ENCODE measurements at places on chromosomes 6 and 20.

DNA sequence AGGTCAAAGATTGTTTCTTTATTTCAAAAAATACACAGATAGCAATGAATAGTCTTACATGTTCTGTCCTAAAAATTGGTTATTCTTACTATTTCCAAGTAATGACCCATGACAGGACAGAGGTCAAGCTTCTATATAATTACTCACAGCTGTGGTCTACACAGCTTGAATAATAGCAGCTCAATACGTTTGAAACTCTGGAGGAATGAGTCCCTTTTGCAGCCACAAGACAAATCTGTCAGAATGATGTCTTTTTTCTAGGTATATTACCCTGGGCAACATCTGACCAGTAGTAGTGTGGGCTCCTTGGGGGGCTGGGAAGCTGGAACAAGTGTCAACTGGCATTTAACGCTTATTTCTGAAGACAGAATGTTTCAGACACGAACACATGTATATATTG, 84.9 kb upstream of the HTR1B start:
- no peak for DNase-seq

DNA sequence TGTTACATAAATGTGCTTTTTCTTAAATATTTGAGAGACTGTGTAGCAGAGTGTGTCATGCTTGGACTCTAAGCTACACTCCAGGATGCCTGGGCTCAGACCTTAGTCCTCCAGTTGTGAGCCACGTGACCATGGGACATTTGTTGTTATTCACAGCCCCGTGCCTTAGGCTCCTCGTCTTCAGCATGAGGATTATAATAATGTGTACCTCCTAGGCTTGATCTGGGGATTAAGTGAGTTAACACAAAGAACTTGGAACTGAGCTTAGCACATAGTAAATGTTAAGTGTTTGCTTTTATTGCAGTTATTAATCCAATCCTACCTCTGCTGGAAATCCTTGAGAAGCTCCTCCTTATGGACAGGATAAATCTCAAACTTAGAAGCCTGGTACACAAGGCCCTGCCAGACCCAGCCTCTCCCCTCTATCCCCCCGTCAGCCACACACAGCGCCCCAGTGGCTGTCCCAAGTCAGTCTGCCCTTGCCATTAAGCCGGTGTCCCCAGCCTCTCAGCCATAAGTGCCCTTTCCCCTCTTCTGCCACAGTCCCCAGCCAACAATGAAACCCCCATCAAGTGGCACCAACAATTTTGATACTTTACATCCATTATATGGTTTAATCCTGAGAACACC, 177.5 kb downstream of the TMEM242 start:
- no peak for DNase-seq

GRCh38 chr6:7628479-7628878, 38.5 kb downstream of the SNRNP48 start:
- no peak for DNase-seq

DNA sequence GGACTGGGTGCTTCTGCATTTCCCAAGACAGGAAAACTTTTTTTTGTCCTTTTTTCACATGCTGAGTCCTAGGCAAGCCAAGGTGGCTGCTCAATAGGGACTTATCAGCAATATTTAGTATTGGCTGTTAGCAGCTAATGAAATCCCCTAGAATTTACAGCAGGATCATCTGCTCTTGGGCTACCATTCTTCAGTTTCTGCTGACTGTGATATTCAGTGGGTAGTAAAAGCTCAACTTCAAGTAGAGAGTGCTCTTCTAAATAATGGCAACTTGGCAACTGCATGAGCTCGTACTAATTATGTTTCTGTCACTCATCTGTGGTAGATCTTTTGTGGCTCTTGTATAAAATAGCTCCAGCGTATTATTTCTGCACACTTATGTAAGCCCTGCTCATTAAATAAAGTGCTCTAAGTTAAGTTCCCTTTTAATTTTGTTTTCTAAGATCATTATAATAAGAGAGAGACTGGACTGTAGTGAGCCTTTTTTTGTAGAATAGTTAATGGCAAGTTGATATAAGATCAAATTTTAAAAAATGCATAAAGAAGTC, 110.3 kb downstream of the SLC35F1 start:
- no peak for DNase-seq

DNA sequence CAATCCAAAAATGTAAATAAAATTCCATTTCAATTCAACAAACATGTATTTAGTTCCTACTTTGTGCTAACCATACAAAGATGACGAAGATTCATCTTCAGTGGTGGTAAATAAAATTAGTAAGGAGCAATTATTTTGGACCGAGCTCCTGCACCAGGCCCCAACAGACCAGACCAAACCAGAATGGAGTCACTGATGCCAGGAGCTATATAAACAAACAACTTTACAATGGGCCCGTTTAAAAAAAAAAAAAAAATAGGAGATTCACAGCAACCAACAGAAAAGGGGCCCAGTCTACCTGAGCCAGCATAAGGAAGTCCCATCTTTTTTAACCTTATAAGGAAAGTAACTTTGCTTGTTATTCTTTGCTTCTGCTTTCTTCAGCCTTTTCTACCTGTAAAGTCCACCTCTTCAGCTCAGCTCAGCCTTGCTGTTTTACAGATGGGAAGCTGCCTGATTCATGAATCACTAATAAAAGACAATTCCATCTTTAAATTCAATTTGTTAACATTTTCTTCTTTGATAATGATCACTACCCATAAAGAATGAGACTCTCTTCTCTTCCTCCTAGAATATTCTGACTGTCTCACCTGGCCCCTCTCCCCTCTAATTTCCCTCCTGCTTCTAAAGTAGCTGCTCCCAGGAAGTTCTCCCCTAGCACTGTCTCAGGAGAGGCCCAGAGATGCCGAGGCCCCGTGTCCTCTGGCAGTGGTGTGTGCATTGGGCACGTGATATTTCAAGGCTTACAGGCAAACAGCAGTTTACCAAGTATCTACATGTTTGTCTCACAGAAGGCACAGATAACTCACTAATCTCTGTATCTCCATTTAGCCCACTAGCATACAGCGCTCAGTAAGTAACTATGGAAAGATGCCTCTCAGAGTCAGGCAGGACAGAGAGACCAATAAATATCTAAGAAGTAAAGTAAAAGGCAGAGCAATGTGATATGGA, 8.4 kb downstream of the MBOAT1 start:
- DNase-seq, result no peak

- no peak for DNase-seq
These were observed 11.7 kb upstream of the TREM2 start for GRCh38 chr6:41174610-41175009.

DNA sequence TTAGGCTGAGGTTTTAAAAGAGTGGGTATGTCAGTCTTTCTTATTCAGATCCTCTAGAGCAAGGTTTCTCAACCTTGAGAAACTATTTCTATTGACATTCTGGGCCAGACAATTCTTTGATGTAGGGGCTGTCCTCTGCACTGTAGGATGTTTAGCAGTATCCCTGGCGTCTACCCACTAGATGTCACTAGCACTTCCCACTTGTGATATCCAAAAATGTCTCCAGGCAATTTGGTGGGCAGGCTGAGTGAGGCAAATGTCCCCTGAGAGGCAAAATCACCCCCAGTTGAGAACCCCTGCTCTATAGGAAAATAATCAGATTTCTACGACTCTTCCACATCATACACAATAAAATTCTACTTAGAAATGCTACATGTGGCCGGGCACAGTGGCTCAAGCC, 7.7 kb upstream of the ZKSCAN8 start:
- DNase-seq, result no peak

DNA sequence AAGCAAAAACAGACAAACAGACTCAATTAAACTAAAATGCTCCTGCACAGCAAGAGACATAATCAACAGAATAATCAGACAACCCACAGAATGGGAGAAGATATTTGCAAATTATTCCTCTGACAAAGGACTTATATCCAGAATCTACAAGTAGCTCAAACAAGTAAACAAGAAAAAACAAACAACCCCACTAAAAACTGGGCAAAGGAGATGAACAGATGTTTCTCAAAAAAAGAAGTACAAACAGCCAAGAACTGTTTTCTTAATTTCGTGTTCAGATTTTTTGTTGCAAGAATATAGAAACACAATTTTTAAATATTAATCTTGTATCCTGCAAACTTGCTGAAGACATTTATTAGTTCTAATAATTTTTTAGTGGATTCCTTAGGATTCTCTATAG, 274.1 kb downstream of the BCKDHB start:
- no peak for DNase-seq

DNA sequence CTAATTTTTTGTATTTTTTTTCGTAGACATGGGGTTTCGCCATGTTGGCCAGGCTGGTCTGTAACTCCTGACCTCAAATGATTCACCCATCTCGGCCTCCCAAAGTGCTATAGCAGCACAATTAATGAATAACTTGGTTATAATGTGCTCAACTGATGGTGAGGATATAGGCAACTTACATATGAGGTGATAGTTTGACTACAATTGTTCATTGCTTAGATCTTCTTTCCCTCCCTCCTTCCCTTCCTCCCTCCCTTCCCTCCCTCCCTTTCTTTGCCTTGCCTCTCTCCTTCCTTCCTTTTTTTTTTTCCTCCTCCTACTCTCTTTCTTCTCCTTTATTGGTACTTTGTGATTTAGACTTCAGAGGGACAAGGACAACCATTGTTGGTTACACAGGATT, 151.2 kb downstream of the RNF144B start:
- DNase-seq, result no peak

GRCh38 chr6:39934131-39934757, at the start of gene MOCS1:
Gene MOCS1, minus strand, starts transcription at chr6:39934462. Its CDS starts 45 bp downstream, at chr6:39934417.
- peak; percentile 81 for DNase-seq

DNA sequence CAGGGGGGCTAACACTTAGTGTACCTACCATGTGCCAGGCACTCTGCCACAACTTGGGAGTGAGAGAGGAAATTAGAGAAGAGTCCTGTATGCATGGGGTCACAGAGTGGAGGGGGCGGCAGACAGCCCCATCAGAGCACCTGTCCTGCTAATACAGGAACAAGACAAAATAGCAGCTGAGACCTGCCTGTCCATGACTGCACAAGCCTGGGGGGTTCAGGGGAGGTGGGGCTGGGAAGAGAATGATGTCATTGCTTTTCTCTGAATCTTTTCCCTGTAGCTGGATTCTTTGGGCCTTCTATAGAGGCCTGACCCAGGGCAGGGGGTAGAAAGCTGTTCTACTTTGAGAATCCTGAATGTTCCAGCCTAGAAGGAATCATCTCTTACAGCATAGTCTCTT, 37.4 kb downstream of the FOXP4 start:
- no peak for DNase-seq

DNA sequence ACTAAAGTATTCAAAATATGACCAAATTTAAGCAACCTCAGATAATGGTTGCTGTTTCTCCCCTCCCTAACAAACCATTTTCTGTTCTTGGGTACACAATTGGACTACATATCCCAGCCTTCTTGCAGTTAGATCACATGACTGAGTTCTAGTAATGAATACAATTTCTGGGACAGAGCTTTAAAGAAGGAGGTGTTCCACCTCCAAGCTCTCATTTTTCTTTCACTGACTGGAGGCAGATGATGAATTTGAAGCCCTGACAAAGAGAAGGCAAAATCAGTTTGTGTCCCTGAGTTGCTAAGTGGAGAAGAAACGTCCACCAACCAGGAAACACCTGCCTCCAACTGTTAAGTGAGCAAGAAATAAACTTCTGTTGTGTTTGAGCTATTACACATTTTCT, 117.2 kb downstream of the LCA5 start:
- DNase-seq, result no peak

DNA sequence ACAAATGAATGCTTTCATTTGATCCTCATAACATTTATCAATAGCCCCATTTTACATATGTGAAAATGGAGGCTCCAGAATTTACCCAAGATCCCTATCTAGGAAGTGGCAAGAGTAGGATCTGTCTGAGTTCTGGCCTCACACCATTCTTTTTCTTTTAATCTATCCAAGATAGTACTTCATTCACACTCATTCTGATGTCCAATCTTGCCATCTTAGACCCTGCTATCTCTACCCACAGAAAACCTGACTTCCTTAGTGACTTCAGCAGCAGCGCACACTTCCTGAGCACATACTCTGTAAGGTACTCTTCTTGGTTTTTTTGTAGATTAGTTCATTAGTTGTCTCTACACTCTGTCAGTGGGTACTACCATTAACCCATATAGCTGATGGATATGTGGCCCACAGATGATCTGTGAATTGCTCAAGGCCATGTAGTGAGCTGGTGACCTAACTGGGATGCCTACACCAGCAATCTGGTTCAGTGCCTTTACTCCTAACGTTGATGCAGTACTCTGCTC, 36.3 kb downstream of the COX4I2 start:
- DNase-seq, result no peak

- no peak for DNase-seq
These were observed 211.4 kb downstream of the ARHGAP18 start for GRCh38 chr6:129498541-129498940.

DNA sequence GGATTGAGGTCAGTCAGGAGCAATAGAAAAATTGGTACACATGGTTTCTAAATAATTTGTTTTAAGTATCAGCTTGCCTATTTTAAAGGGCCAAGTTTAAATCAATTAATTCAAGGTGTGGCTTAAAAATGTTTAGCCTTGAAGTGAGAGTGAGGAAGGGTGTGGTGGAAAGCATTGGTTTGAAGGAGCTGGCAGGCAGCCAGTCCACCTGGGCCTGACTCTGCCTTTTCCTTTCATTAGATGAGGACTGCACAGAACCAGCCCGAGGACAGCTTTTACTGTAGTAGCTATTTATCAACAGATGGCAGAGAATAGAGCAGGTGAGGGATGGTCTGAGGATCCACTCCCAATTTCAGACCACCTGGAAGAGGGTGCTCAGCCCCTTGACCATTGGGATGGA, 42.4 kb downstream of the DHX35 start:
- no peak for DNase-seq

DNA sequence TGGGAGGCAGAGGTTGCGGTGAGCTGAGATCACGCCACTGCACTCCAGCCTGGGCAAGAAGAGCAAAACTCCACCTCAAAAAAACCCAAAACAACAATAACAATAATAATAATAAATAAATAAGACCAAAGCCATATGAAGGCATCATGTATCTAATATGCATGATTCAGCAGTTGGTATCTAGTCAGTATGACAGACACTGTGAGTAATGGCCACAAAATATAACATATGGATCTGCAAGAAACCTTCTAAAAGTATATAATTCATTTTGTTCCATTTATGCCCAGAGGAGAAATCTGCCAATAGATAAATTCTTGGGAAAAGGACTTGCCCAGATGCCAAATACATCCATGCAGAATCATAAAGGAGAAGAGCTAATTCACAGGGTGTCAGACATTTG, 252.3 kb downstream of the BTBD9 start:
- no peak for DNase-seq

- DNase-seq, result no peak
These were observed 649.1 kb downstream of the EPM2A start for GRCh38 chr6:145086197-145086596.

- no peak for DNase-seq
These were observed 230.9 kb upstream of the DTNBP1 start for GRCh38 chr6:15893556-15894253.

- DNase-seq, result no peak
These were observed 20.0 kb downstream of the CD164 start for GRCh38 chr6:109362102-109362884.

GRCh38 chr20:22404419-22405170, 179.8 kb downstream of the FOXA2 start:
- no peak for DNase-seq

GRCh38 chr20:57610261-57610952, 9.8 kb downstream of the ZBP1 start:
- DNase-seq, result no peak

Data from left hindlimb (tissue), 1 donor.